Transverse colon (tissue), 4 donors: ENCODE measurements at places on chromosomes 5 and 9.
A peak's percentile ranks its signal among the peaks of the same experiment; 100 is the strongest.

DNA sequence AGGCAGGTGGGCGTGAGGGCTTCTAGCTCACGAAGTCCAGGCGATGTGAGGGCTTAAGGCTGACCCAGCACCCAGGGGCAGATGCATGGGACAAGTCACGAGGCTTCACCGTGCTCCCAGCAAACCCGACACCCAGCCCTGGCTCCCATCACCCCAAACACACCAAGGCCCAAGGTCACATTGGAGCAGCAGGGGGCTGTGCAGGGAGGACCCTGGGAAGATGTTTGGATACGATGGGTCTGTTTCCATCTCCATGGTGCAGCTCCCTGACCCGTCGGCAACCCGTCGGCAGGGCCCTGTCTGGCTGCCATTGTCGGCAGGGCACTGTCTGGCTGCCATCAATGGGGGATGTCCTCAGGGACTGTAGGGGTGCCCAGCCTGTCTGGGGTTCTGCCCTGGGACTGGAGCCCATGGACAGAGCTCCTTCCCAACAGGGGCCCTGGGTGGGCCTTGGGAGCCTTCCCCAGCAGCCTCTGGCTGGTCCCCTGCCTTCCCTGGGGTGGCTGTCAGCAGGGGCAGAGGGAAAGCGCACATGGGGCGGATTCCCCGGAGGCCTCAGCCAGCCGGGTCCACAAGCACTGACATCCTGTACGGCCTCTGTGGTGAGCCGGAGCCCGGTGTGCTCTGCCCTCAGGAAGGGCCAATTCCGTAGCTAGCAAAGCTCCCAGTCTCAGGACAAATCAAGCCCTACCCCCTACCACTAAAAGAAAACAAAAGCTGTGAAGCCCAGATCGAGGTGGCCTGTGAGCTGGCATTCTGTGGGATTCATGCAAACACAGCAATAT is 47.1 kb downstream of the NACC2 start:
- DNase-seq = no peak

DNA sequence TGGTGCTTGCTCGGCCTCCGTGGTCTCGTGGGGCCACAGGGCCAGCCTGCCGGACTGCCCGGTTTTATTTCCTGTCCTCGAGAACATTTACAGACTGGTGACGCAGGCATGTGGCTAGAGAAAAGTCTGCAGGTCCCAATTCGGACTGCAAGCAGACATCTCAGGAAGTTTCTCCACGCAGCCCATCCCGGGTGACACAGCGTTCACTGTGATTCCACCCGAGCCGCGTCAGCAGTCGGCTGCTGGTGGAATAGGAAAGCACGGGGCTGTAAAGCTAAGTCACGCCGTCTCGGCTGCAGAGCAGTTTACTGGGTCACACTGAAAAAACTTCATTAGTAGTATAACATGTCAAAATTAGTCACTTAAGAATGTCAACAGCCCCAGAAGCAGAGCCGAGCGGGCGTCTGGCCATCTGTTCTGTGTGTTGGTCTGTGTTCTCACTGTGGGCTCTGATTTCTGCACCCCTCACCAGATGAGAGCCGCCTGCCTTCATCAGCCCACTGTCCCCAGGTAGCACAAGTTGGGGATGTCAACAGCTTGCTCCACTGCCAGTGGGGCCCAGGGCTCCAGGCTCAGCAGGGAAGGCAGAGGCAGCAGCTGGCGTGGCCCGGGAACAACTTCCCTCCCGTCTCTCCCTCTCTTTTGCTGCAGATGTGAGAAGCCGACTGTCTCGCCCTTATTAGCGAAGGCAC is 363.7 kb downstream of the IRX2 start:
- no peak for DNase-seq

- DNase-seq = no peak
Measured at GRCh38 chr5:67581203-67581602, 384.6 kb upstream of the CD180 start.

GRCh38 chr5:126403876-126404275 is 19.3 kb upstream of the GRAMD2B start:
- DNase-seq = no peak

GRCh38 chr5:149062371-149063016 is 368 bp downstream of the SH3TC2 start:
- DNase-seq = peak; percentile 45

- no peak for DNase-seq
Measured at GRCh38 chr5:25544652-25545249, 900.0 kb upstream of the CDH10 start.

DNA sequence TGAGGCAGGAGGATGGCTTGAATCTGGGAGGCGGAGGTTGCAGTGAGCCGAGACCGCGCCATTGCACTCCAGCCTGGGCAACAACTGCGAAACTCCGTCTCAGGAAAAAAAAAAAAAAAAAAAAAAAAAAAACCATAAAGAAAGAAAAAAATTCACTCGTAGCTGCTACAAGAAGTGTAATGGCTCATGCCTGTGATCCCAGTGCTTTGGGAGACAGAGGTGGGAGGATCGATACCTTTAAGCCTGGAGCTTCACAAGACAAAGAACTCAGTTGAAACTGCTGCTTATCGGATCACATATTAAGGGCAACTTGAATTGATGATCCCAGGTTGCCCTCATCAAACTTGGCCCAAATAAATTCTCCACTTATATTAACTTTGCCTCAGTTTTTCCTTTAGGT is 1.0 kb upstream of the ZCCHC7 start:
- DNase-seq = no peak

DNA sequence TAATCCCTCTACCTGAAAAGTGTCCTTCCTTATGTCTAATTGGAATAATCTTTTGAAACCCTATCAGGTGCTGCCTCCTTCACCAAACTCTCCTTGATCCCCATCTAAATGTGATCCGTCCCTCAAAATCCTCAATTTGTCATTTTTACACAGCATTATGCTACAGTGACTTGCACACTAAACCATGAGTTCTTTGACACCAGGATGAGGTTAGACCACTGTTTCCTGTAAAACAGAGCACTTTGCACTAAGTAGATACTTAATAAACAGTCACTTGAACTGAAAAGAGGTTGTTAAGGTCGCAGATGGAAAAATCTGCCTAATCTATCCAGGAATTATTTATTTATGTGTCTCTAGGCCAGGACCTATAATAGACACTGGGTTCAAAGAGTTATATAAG is 44.2 kb upstream of the TLX3 start:
- DNase-seq = no peak

GRCh38 chr9:117080765-117081390 is 334.0 kb downstream of the ASTN2 start:
- no peak for DNase-seq

GRCh38 chr5:176535664-176536131 is 1.5 kb downstream of the RNF44 start:
- no peak for DNase-seq

- DNase-seq = no peak
Measured at GRCh38 chr9:116193636-116194035, 40.0 kb downstream of the PAPPA start.

GRCh38 chr9:2857564-2858198 is 13.8 kb upstream of the PUM3 start:
- peak; percentile 62 for DNase-seq

GRCh38 chr9:35526087-35526801 is 36.3 kb downstream of the RUSC2 start:
- DNase-seq = no peak

DNA sequence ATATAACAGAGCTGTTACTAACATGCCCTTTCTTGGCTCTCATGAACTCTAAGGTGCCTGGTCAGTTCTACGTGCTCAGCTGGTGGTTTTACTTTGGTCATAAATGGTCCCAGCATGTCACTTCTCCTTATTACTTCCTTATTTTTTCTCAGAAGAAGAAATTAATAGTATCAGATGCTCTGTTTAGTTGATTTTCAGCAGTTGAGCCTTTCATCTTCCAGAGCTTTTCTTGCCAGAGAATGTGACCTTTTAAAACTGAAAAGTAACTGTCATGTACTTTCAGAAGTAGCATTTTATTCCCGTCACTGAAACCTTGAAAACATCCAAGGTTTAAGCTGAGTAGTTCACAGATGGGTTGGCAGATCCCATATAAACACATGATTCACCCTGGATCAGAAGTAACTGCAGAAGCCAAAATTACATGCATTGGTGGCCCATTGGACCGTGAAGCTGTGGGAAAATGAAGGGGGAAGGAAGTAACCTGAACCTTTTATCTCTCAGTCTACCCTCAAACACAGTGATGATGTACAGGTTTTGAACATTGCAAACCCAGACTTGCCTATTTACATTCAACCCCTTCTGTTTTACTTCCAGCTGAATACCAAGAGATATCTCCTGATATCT is 50.5 kb downstream of the HACD4 start:
- no peak for DNase-seq

GRCh38 chr5:92627186-92627585 is 953.8 kb downstream of the NR2F1-AS1 start:
- DNase-seq = no peak

- no peak for DNase-seq
Measured at GRCh38 chr5:31054453-31054852, 139.0 kb upstream of the CDH6 start.

DNA sequence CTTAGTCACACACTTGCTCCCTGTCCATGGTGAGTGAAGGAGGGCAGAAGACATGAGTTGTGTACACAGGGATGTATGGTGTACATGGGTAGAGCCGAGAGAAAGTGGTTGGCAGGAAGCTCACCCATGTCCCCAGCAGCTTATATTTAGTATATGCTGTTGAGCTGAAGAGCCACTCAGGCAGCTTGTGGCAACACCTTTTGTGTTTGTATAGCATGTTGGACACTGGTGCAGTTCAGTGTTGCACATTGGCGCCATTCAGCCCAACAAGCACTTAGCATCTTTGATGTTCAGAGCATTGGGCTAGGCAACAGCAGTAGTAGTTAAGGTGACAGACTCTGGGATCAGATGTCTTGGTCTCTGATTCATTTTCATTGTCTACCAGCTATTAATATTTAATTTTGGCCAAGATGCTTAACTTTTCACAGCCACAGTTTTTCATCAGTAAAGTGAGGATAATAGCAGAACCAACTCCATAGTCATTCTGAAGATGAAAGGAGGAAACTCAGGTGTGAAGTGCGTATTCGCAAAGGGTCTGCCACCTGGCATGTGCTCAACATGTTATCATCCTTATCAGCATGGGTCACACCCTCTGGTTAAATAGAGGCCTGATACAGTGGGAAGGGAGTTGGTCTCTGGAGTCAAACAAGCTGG is 184.8 kb downstream of the NR3C1 start:
- DNase-seq = no peak

DNA sequence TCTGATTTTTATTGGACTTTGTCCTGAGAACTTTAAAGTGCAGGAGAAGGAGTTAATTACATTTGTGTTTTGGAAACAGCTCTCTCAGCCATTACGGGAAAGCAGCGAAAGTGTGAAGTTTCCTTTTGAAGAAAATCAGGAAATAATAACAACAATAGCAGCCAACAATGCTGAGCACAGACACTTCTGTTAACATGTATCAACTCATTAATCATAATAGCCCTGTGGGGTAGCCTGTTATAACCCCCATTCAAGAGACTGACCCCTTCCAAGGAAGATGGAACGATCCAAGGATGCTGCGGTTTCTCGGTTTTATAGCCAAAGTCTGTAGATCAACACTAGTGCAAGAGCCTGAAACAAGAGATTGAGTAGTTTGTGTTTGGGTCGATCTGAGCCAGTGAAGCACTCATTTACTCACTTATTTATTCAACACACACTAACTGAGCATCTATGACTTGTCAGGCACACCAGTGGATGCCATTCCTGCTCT is 195.5 kb downstream of the DRD1 start:
- no peak for DNase-seq

DNA sequence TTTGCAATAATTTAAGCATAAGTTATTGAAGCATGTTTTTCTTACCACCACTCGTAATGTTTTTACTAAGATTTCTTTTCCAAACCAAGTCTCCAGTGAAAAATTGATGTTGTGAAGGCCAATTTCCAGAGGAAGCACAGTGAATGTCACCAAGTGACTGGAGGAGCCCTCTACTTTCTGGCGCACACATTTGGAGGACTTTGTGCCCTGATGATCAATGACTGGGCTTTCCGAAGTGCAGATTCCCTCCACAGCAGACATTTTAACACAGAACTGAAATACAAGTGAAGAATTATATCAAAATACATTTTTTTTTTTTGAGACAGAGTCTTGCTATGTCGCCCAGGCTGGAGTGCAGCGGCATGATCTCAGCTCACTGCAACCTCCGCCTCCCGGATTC is 52.6 kb downstream of the C5 start:
- no peak for DNase-seq

GRCh38 chr5:137395011-137395755 is 103.9 kb downstream of the SPOCK1 start:
- DNase-seq = no peak

- no peak for DNase-seq
Measured at GRCh38 chr9:132075853-132076252, 3.8 kb downstream of the MED27 start.

DNA sequence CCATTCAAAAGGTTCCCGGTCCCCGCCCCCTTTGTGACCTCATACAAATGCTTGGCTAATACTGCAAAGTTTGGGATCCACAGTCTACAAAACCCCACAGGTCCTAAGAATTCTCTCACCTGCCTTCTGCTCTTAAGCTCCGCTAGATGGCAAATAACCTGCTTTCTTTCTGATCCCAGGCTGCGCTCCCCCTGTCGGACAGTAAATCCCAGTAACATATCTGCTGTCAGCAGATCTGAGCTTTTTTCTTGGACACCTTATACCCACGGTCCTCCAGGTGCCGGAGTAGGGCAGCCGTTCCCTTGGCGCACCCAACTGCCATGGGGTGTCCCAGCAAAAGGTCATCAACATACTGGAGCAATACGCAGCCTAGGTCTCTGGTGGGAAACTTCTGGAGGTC is 39.0 kb upstream of the PPP1R26 start:
- no peak for DNase-seq

GRCh38 chr9:96343515-96344360 is 39.8 kb downstream of the SLC35D2 start:
- no peak for DNase-seq
